ENCODE measurements at places on chromosomes 2 and 18.

DNA sequence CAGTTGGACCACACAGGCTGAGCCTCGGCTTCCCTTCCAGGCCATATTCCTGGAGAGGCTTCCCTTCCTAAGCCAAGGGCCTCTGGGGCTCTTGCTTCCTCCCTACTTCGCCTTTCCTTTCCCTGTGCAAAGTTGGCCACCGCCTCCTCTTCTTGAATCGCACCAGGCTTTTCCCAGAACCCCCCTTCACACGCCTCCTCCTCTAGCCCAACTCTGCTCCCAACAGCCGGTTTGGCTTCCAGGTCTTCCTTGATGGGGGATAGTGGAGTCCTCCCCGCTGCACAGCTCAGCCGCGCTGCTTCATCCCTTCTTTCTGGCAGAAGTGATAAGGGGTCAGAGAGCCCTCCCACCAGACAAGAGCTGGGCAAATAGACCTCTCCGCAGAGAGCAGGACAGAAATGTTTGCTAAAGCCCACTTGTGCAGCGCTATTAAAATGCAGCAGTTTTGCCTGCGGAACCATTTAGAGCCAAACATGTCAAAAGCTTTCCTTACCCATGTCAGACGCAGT is 56.4 kb downstream of the SNORC start:
- no peak for DNase-seq

DNA sequence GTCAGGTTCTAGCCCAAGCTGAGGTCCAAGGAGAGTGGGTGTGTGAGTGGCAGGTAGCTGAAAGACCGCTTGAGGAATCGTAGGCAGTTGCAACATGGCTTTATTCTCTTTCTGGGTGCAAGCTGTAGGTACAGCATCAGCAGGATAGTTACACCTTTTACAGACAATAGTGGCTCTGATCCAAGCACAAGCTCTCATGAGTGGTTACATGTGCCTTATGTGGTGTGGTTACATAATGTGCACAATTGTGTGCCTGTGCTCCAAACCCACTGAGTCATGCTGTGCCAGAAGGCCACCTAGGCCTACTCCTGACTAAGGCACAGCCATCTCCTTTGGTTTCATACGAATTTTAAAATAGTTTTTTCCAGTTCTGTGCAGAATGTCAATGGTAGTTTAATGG is 227.6 kb downstream of the SATB2 start:
- no peak for DNase-seq

- no peak for DNase-seq
Measured at GRCh38 chr2:27489118-27489497, 435 bp downstream of the IFT172 start.

GRCh38 chr2:89767572-89768435 is 1076.3 kb downstream of the RPIA start:
- no peak for DNase-seq

DNA sequence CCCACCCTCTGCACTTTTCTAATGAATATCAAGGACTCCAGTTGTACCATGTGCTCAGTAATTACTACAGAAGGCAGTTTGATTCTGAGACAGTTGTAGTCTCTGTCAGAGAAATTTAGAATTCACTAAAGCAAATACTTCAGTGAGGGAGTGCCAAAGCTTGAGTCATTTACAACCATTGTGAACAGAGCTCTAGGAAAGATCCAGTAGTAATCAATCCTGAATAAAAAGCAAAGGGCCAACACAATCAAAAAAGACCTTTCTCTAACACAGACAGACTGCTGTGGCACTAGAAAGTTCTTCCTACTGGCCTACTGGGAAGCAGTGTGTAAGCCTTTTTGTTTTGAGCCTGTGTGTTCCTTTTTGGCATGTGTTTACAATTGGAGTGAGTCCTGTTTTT is 135.6 kb upstream of the UNC80 start:
- DNase-seq: peak; percentile 33

- peak; percentile 31 for DNase-seq
Measured at GRCh38 chr2:138059487-138060300, 95.4 kb downstream of the HNMT start.

DNA sequence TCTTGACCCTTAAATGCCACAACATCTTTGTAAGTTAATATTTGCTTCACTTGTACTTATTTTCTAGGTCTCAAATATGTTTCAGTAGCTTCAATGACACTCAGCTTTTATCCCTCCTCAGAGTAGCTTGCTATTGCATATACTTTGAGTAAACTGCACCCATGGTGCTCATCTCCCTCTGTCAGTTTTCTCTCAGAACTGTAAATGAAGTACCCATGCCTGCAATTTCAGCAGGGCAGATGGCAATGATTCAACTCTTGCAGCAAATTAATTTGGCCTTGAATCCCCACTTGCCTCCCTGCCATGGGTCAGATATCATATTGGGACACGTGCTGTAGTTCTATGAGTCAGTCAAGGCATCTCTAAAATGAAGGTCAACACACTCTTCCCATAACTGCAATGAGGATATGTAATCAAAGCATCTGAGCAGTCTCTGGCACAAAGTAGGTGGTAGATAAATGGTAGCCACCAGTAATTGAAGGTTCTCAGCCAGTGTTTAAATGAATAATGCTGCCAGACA is 225.8 kb downstream of the PIEZO2 start:
- no peak for DNase-seq

- no peak for DNase-seq
Measured at GRCh38 chr18:378079-378478, 110.2 kb upstream of the THOC1 start.

- no peak for DNase-seq
Measured at GRCh38 chr18:55453186-55453585, 134.8 kb downstream of the TCF4 start.

DNA sequence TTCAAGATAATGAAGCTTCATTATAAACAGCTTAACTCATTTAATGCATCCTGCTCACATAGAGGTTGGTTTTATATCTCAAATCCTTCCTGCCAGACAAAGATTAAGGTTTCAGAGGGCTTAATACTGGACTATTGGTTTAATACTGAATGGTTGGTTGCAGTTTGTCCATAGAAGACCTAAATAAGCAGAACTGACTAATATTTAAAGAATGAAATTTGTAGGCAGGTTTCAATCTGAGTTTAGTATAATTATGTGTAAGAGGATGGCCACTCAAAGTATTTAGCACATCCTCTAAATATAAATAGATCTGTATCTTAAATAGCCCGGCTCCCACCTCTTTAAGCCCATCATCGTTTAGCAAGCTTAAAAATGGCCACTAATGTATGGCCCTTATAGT is 92.5 kb downstream of the EPB41L5 start:
- DNase-seq: no peak

DNA sequence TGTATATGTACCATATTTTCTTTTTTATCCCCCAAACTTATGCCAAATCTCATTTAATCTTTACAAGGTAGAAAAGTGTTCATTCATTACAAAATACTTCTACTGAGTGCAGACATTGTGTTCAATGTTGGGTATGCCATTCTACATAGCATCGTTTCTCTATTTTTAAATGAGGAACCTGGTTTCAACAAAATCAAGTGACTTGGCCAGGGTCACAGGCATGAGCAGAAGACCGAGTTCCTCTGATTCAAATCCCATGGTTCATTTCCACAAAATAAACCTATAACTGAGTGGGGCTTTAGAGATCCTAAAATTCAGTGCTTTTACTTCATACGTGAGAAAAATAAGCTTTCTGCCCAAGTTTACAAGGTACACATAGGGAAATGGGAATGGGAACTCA is 81.4 kb upstream of the RASGRP3 start:
- no peak for DNase-seq
